ENCODE measurements at places on chromosomes 6 and 20. TPM values are rescaled to one million over a fixed set of nuclear protein-coding genes. Genes with fewer than 3 reads are reported as not detected.
A peak's percentile ranks its signal among the peaks of the same experiment; 100 is the strongest.

- H3K27me3 ChIP-seq, result no peaks in the 10 kb centered on the region
- no peaks in the 10 kb centered on the region for H3K4me1 ChIP-seq
- no peak for DNase-seq
- no peak overlapping the region for H3K4me3 ChIP-seq
- no peaks in the 10 kb centered on the region for H3K36me3 ChIP-seq
Measured at GRCh38 chr6:11543919-11544518, 6.5 kb downstream of the TMEM170B start.

- no peak for DNase-seq
- H3K4me1 ChIP-seq, result peaks cover 9% of the 10 kb centered on the region
- H3K4me3 ChIP-seq, result no peak overlapping the region
- no peaks in the 10 kb centered on the region for H3K27me3 ChIP-seq
Measured at GRCh38 chr20:44182135-44182765, 4.7 kb downstream of the JPH2 start.

GRCh38 chr6:125567407-125567806 lies 182.0 kb upstream of the HEY2 start:
- H3K27ac ChIP-seq, result no peak overlapping the region
- no peaks in the 10 kb centered on the region for H3K27me3 ChIP-seq
- no peak overlapping the region for H3K4me3 ChIP-seq
- H3K4me1 ChIP-seq, result no peaks in the 10 kb centered on the region
- no peak for DNase-seq
- H3K36me3 ChIP-seq, result no peaks in the 10 kb centered on the region

- H3K4me3 ChIP-seq, result no peak overlapping the region
- no peak for DNase-seq
- no peaks in the 10 kb centered on the region for H3K27me3 ChIP-seq
- no peaks in the 10 kb centered on the region for H3K36me3 ChIP-seq
- H3K27ac ChIP-seq, result no peak overlapping the region
Measured at GRCh38 chr6:138800377-138801150, 4.7 kb downstream of the ECT2L start.

DNA sequence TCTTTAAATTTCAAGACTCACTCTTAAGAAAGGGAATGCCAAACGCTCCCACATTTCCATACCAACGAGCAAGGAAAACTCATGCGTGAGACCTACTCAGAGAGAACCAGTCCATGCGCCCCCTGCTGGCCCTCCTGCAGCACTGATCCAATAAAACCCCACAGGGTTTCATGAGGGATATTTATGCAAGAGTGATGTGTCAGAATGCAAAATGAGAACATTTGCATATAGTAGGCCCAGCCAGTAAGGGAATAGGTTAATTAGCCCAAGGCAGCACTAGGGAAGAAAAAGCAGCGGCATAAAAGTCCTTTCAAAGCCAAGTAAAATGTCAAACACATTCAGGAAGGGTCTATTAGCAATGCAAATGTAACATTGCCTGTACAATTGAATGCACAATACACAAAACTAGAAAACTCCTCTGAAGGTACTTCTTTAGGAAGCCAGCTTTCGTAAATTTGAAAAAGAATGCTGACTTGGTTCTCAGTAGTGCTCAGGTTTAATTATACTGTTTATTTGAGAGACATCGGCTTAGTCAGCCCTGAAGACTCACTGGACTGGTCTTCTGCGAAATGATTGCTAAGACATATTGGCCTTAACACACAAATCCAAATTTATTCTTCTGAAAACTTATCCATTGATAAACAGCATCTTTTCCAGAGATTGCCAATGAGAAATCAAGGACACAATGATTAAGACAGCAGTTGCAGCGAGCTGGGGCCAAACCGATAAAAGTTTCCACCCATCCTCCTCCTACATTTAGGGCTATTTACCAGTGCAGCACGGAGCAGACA lies 93.2 kb downstream of the GMPR start:
- DNase-seq, result peak; percentile 73
- peaks cover 6% of the 10 kb centered on the region for H3K36me3 ChIP-seq
- H3K4me3 ChIP-seq, result no peak overlapping the region
- peaks cover 37% of the 10 kb centered on the region for H3K4me1 ChIP-seq
- H3K27me3 ChIP-seq, result no peaks in the 10 kb centered on the region

DNA sequence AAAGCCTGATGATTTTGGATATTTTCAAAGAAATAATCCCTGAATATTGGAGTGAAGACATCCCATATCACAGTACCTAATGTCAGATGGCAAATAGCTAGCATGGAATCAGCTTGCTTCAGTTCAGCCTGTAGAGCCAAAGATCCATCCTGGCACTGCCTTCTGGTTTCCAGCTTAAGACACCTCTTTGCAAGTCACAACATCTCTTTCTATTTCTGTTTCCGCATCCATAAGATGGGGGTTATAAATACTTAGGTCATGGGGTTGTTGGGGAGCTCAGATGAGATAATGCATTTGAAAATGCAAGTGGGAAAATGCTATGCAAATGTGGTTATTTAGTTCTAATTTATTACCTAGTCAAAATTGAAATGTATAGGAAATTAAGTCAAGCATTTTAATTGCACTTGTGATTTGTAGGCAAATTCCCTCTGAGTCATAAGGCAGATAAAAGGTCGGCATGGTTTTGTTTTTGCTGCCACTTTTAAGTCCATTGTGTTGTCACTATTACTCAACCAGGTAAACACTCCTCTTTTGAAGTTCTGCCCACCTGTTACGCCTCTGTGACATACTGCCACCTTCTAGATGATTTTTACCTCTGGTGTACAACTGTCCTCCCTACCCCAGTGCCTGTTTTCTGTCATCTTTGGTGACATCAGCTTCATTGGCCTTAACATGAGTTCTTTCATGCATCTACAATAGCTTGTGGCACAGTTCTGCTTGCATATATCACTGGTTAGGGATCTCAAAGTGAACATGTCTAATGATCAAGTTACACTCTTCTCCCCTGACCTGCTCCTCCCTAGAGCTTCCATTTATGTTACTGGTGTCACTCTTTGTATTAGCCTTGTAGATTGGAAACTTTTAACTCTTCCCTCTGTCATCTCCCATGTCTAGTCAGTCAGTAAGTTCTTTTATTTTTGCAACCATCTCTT lies 96.6 kb downstream of the CDKAL1 start:
- H3K27me3 ChIP-seq, result no peaks in the 10 kb centered on the region
- H3K4me3 ChIP-seq, result no peak overlapping the region
- H3K4me1 ChIP-seq, result no peaks in the 10 kb centered on the region
- no peak overlapping the region for H3K27ac ChIP-seq
- no peaks in the 10 kb centered on the region for H3K36me3 ChIP-seq

- H3K27ac ChIP-seq, result no peak overlapping the region
- H3K27me3 ChIP-seq, result peaks cover 2% of the 10 kb centered on the region
- H3K4me1 ChIP-seq, result no peaks in the 10 kb centered on the region
- DNase-seq, result no peak
- no peak overlapping the region for H3K4me3 ChIP-seq
- H3K36me3 ChIP-seq, result no peaks in the 10 kb centered on the region
Measured at GRCh38 chr6:37068356-37069270, 63.2 kb downstream of the FGD2 start.

DNA sequence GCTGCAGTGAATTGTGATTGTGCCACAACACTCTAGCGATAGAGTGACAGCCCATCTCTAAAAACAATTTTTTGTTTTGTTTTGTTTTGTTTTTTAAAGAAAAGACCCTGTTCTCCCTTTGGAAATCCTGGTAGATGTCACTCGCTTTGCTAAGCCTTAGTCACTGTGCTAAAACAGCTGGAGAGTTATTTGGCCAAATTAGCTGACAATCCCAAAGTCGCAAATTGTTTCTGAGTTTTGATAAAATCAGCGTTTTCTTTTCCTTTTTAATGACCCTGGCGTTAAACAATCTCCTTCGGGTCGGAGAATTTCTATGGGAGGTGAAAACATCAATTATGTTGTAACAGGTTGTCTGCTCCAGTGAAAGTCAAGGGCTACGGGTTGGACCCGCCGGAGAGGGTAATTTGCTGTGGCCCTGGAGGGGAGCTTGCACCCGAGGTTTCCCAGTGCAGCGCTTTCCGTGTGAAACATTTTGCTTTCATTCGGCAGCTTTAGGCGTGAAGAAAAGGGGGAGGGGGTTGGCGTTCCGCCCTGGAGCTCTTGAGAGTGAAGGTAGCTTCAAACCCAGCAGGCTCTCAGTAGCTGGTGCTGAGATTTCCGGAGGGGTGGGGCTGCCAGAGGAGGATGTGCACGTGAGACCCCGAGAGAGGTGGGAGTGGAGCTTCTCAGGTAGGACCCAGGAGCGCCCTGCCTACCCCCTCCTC lies 296.6 kb downstream of the PHACTR1 start:
- no peak overlapping the region for H3K27ac ChIP-seq
- H3K4me3 ChIP-seq, result peak overlapping the region; percentile 44
- H3K27me3 ChIP-seq, result peaks cover 33% of the 10 kb centered on the region
- no peak for DNase-seq

- peaks cover 13% of the 10 kb centered on the region for H3K4me1 ChIP-seq
- no peak for DNase-seq
- H3K27ac ChIP-seq, result no peak overlapping the region
- H3K27me3 ChIP-seq, result no peaks in the 10 kb centered on the region
Measured at GRCh38 chr6:80145509-80145908, 39.0 kb downstream of the BCKDHB start.

GRCh38 chr6:158908606-158909005 lies 89.4 kb upstream of the EZR start:
- no peak overlapping the region for H3K27ac ChIP-seq
- no peak for DNase-seq
- H3K4me3 ChIP-seq, result no peak overlapping the region
- H3K4me1 ChIP-seq, result no peaks in the 10 kb centered on the region
- H3K36me3 ChIP-seq, result no peaks in the 10 kb centered on the region
- peaks cover 3% of the 10 kb centered on the region for H3K27me3 ChIP-seq

GRCh38 chr20:13442986-13443385 lies 195.7 kb downstream of the TASP1 start:
- no peaks in the 10 kb centered on the region for H3K27me3 ChIP-seq
- no peak for DNase-seq
- no peaks in the 10 kb centered on the region for H3K4me1 ChIP-seq
- no peaks in the 10 kb centered on the region for H3K36me3 ChIP-seq

- H3K27me3 ChIP-seq, result no peaks in the 10 kb centered on the region
- H3K36me3 ChIP-seq, result no peaks in the 10 kb centered on the region
- no peak for DNase-seq
- H3K4me3 ChIP-seq, result peak overlapping the region; percentile 81
Measured at GRCh38 chr20:2509468-2509781, 710 bp upstream of the ZNF343 start.

DNA sequence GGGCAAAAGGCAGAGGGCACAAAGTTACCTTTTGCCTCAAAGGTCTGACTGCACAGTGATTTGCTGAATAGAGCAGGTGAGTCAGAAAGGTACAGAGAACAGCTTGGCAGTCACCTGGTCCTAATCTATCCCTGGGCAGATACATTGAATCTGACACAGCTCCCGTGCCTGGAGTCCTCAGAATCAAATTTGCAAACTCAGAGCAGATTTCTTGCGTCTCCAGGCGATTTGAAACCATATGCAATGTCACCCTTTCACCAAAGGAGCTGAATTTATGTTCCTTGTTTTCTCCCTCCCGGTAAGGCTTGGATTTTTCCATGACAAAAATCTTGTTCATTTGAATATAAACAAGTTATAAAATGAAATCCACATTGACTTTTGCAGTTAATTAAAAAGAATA lies 81.6 kb upstream of the SNAP25 start:
- H3K4me1 ChIP-seq, result no peaks in the 10 kb centered on the region
- H3K36me3 ChIP-seq, result no peaks in the 10 kb centered on the region
- H3K4me3 ChIP-seq, result no peak overlapping the region
- no peak for DNase-seq

DNA sequence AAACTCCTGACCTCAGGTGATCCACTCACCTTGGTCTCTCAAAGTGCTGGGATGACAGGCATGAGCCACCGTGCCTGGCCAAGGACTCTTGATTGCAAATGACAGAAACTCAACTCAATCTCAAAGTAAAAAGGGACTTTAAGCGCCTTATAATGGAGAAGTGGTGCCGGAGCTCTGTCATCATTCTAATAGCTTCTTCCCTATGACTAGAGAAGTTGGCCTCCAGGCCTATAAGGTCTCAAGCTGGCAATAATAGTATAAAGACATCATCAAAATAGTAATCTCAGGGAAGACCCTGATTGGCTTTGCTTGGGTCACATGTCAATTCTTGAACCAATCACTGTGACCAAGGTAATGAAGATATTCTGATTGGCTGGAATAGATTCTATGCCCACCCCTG lies 8.5 kb upstream of the KIAA1755 start:
- no peaks in the 10 kb centered on the region for H3K27me3 ChIP-seq
- no peak overlapping the region for H3K27ac ChIP-seq
- H3K4me1 ChIP-seq, result peaks cover 23% of the 10 kb centered on the region
- no peak for DNase-seq

GRCh38 chr6:118886641-118887040 lies 7.3 kb upstream of the ASF1A start:
- no peaks in the 10 kb centered on the region for H3K4me1 ChIP-seq
- H3K36me3 ChIP-seq, result no peaks in the 10 kb centered on the region
- H3K27ac ChIP-seq, result no peak overlapping the region
- no peaks in the 10 kb centered on the region for H3K27me3 ChIP-seq

DNA sequence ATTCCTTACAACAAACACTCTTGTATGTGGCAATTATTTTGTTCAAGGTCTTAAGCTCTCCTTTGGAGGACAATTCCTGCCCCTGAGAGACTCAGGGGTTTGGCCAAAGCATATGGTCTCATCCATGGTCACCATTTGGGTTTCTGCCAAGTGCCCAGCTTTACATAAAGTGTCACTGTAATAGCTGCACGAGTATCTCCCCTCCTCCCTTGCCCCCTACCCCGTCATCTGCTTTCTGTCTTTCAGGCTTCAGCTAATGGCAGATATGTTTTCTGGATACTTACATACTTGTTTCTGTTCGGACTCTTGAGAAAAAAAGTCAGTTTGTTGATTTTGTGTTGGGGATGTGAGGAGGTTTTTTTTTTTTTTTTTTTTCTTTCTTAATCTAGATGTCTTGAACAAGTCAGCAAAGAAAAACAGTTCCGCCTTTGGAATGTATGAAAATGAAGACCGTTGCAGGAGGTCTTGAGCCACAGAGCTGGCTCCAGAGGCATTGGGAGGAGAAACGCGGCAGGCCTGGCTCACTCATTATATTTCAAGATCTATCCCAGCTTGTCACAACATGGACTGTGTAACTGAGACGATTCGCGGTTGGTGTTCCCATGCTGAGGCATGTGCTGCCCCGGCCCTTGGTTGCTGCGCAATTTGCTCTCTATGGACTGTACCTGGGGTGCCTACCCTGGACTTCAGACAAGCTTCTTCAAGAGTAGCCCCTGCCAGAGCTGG lies 32.6 kb upstream of the STX16 start:
- no peak overlapping the region for H3K27ac ChIP-seq
- H3K36me3 ChIP-seq, result no peaks in the 10 kb centered on the region
- no peak overlapping the region for H3K4me3 ChIP-seq
- H3K4me1 ChIP-seq, result peaks cover 2% of the 10 kb centered on the region
- peak; percentile 86 for DNase-seq

- H3K4me3 ChIP-seq, result no peak overlapping the region
- no peak for DNase-seq
- H3K4me1 ChIP-seq, result no peaks in the 10 kb centered on the region
- no peak overlapping the region for H3K27ac ChIP-seq
Measured at GRCh38 chr6:161590961-161591627, 317.2 kb upstream of the AGPAT4 start.

GRCh38 chr20:57229490-57229889 lies 37.0 kb downstream of the BMP7 start:
- no peaks in the 10 kb centered on the region for H3K27me3 ChIP-seq
- no peak overlapping the region for H3K27ac ChIP-seq
- H3K4me3 ChIP-seq, result no peak overlapping the region
- DNase-seq, result no peak

- no peak overlapping the region for H3K27ac ChIP-seq
- DNase-seq, result no peak
- H3K27me3 ChIP-seq, result no peaks in the 10 kb centered on the region
Measured at GRCh38 chr6:39901670-39902069, 32.6 kb downstream of the MOCS1 start.

FUT9 gene
- not detected for total RNA-seq

HSPA12B gene
- 0.17 TPM for total RNA-seq

CHD6 gene
- total RNA-seq, result 22.9 TPM

SLC22A3 gene
- total RNA-seq, result 0.26 TPM

FRK gene
- total RNA-seq, result 0.33 TPM

DYNLT2 gene
- 1.0 TPM for total RNA-seq
